HEK293T (cell line): ENCODE measurements at places on chromosomes 13 and 19.

GRCh38 chr13:100815476-100816046, 141.0 kb upstream of the TMTC4 start:
- DNase-seq: no peak

GRCh38 chr13:63696055-63696454, 2280.4 kb upstream of the PCDH20 start:
- no peak for DNase-seq

GRCh38 chr13:44648392-44649103, 72.4 kb upstream of the TSC22D1 start:
- peak; percentile 55 for DNase-seq

DNA sequence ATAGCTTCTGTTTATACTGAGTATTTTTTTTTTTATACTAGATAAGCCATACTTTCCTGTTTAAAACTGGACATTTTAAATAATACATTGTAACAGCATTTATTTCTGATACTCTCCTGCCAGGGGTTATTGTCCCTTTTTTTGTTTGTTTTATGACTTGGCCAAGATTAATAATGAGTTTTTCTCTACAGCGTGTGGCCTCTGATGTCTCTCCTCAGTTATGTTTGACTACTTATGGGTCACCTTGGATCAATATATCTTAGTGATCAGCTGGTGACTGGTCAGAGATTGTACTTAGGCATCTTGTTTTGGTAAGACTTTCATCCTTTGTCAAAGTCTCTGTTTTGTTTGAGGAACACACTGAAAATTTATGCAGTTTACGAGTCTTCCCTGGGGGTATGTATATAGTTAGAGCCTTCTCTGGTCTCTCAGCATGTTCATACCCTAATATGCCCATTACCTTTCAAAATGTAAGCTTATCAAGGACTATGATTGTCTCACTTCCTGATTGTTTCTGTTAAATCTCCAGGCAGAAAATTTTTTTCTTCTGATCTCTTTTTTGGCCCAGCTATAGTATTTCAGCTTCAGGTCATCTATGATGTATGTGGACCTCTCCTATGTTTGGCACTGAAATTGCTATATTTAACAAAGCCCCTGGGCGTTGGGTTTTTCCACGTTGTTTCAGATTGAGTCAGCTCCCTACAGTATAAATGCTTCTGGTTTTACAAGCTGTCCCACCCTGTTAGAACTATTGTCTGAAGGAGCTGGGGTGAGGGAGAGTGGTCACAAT, 87.9 kb downstream of the URI1 start:
- DNase-seq: no peak

DNA sequence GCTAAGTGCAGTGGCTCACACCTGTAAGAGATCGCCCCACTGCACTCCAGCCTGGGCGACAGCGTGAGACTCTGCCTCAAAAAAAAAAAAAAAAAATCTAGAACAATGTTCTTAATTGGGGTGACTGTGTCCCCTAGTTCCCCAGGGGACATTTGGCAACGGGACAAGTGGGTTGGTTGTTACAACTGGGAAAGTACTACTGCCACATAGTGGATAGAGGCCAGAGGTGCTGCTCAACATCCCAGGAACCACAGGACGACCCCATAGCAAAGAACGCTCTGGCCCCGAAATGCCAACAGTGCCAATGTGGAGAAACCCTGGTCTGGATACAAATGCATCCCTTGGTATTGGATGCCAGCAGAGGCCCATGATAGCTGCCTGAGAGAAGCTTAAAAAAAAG, 11.8 kb downstream of the NLRP12 start:
- DNase-seq: peak; percentile 13

DNA sequence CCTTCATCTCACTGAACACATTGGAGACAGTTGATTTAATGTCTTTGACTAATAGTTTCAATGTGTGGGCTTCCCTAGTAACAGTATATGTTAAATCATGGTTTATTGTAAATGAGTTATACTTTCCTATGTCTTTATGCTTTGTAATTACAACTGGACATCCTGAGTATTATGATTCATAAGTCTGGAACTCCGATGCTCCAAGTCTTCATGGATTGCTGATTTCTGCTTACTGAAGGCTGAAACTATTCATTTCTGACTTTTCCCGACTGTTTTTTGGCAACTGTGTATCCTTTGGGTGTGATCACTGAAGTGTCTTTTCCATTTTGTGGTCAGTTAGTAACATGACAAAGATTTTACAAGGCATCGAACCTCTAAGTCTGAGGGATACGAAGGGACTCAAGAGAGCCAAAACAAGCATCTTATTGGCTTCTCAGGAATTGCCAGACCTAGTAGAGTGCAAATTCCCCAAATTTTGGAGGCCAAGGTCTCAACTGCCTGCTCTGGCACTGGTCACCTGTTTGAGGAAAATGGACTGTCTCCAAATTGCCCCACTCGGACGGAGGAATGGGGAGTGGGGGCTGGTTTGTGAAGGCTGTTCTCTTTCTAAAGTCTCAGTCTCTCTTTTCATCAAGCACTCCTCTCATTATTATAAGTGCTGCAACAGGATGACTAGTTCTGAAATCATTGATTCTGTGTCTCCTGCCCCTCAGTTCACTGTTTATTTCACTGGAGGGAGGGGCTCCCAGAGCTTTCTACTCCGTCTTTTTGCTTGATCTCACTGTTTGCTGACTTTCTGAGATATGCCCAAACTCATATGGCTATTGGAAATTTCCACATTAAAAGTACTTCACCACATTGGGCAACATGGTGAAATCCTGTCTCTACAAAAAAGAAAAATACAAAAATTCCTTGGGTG, 20.2 kb upstream of the CD70 start:
- no peak for DNase-seq

- DNase-seq: no peak
Measured at GRCh38 chr13:105474983-105475610, 1060.4 kb downstream of the EFNB2 start.

DNA sequence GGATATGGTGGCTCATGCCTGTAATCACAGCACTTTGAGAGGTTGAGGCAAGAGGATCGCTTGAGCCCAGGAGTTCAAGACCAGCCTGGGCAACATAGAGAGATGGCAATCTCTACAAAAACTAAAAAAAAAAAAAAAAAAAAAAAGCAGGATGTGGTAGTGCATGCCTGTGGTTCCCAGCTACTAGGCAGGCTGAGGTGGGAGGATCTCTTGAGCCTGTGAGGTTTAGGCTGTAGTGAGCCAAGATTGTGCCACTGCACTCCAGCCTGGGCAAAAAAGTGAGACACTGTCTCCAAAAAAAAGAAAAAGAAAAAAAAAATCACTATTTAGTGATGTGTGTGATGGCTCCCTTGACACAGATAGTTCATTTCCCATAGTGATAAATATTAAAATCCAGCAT, 365.0 kb upstream of the NBEA start:
- no peak for DNase-seq

GRCh38 chr13:114066956-114067355, 65.5 kb downstream of the RASA3 start:
- no peak for DNase-seq

DNA sequence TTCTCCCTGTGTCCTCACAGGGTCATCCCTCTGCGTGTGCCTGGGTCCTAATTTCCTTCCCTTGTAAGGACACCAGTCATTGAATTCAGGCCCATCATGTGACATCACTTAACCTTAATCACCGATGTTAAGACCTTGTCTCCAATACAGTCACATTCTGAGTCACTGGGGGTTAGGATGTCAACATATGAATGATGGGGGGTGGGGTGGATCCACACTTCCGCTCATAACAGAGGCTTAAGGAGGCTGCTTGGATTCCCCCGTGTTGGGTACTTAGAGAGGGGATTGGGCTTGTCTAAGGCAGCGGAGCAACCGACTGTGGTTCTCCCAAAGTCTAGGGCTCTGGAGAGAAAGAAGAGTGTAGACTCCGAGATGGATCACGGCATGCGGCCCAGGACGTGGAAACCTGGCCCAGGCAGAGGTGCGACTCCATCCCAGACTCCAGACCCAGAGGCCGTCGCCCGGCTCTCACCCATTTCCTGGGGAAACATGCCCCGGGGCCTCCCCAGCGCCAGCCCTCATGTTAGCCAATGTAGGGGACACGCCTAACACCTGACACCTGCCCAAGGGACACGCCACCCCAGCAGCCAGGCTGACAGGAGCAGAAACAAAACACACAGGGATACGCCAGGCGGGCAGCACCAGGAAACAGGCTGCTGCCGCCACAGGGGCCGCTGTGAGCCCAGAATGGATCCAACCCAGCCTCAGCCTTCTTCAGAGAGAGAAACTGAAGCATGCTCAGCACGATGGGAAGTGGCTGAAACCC, 17.1 kb upstream of the IGLON5 start:
- DNase-seq: no peak

DNA sequence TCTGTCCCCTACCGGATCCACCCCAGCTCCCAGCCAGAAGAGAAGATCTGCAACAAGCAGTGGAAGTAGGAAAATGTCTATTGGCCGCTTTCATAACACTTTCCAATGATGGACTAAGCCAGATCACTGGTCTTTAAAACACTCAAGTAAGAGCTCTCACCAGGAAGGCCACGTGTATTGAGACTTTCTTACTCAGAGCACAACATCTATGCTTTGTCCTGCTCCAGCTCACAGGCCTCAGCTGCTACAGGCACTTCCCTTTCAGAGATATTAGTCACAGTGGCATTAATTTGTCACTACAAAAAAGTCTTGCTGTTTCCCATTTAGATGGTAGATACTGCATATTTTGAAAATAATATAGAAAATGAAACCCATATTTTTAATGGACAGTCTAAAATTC, 164.2 kb downstream of the ABCC4 start:
- no peak for DNase-seq

- DNase-seq: no peak
Measured at GRCh38 chr13:50244355-50244712, 229.1 kb downstream of the KCNRG start.

GRCh38 chr13:67001363-67001762, 228.8 kb downstream of the PCDH9 start:
- DNase-seq: peak; percentile 68

GRCh38 chr13:99296398-99296797, 10.8 kb downstream of the GPR183 start:
- DNase-seq: no peak

- no peak for DNase-seq
Measured at GRCh38 chr19:57079656-57080055, 40.1 kb upstream of the USP29 start.

GRCh38 chr19:7268705-7269098, 25.5 kb downstream of the INSR start:
- no peak for DNase-seq

GRCh38 chr13:33233547-33233946, 52.0 kb downstream of the STARD13 start:
- no peak for DNase-seq

DNA sequence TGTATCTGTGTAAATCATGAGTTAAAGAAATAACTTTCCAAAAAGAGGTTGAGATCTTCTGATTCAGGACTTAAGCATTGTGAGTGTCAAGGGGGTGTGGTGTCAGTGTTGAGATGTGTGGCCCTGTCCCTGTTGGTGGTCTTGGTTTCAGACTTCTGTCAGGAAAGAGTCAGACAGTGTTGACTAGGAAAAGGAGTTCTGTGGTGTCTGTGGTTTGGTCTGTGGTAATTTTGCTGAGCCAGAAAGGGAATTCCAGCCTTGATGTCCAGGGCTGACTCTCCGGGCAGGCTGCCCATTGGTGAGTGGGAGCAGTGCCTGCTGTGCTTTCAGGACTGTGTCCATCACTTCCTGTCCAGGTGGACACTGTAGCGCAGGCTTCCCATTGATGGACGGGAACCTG, 39.8 kb upstream of the IGFL4 start:
- no peak for DNase-seq

- DNase-seq: no peak
Measured at GRCh38 chr13:98571955-98572662, 4.8 kb downstream of the STK24 start.

- DNase-seq: peak; percentile 32
Measured at GRCh38 chr13:29369060-29369743, 226.3 kb downstream of the SLC7A1 start.

DNA sequence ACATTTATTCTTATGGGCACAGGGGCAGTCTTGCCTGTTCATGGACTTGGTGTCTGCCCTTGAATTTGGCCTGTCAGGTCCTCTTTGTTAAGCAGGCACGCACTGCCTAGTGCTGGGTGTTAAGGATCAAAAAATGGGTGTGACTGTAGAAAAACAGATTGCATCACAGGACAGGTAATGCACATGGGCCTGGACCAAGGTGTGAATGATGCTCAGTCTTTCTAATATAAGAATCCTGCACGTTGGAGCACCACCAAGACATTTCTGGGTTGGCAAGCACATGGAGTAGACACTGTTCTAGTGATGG, 33.7 kb downstream of the GATAD2A start:
- no peak for DNase-seq

- DNase-seq: no peak
Measured at GRCh38 chr19:1410136-1410786, 2.9 kb downstream of the DAZAP1 start.

DNA sequence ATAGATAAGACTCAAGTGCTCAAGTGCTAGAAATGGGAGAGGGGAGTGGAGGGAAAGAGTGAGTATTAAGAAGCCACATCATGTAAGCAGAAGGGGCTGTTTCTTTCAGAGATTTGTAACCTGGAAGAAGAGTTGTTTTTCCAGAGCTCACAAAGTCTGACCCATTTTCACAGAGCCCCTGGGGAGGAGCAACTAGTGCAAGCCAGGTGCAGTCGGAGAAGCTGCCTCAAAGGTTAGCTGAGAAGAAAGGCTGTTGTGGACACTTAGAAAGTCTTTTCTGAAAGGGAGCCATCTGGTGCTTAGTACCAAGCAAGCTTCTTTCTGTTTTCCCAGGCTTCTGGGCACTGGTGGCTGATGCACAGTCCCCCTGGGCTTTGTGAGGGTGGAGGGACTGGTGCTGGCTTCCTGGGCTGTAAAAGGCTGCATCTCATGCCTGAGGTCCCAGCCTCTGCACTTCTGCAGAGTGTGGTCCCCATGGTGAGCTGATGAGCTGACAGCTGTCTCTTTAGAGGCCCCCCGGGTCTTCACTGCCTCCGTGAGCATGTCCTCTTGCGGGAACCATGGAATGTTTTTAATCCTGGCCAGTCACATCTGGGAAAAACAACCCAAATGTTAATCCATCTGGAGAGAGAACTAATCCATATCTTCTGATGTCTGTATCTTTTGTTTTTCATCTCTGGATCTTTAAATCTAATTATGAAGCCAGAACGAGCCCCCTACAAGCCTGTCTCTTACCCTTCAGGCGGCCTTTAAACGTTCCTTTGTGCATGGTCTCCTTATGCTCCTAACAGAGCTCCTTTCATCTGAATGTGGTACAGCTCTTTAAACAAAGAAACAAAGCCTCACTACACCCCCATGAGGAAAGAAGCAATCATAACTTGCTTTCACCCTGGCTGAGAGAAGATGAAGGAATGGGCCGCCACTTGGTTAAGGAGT, 40.2 kb downstream of the OLFM4 start:
- DNase-seq: no peak

GRCh38 chr13:26896986-26897668, 136.5 kb upstream of the GPR12 start:
- DNase-seq: no peak
